ENCODE measurements at places on chromosomes 6 and 20.

DNA sequence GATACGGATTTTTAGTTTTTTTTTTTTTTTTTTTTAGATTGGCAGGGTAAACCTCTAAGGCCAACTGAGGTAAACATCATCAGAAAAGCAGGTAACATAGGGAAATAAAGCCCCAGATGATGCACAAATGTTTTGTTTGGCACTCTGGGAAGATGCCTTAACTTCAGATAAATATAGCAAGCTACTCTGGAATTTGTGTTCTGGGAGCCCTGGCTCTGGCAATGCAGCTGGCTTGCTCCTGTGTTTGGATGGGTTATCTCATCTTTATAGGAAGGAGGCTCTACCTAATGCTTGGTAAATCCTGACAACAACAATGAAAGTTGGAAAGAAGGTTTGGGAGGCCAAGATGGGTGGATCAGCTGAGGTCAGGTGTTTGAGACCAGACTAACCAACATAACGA is 77.4 kb downstream of the GFOD1 start:
- DNase-seq: no peak

DNA sequence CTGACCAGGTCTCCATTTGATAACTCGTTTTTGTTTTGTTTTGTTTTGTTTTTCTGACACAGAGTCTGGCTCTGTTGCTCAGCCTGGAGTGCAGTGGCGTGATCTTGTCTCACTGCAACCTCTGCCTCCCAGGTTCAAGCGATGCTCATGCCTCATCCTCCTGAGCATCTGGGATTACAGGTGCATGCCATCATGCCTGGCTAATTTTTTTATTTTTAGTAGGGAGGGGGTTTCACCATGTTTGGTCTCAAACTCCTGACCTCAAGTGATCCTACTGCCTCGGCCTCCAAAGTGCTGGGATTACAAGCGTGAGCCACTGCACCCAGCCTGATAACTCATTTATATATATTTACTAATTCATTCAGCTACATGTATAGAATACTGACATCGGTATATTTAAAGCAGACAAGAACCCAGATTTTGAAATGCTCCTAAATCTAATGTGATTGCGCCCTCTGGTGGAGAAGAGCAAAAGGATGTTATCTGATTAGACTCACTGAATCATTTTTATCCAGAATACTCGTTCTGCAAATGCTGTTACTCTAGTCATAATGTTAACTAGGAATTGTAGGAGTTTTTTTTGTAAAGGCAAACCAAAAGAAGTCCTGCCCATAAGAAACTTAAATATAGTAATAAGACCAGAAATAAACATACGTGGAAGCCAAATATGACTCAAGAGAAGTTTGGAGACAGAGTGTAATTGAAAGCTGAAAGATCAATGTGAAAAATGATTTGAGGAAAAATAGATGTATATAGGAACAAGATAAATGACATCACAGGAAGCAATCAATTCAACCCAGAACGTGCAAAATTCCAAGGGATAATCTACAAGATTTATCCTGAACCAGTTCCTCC is 5.3 kb upstream of the COL12A1 start:
- DNase-seq: no peak

DNA sequence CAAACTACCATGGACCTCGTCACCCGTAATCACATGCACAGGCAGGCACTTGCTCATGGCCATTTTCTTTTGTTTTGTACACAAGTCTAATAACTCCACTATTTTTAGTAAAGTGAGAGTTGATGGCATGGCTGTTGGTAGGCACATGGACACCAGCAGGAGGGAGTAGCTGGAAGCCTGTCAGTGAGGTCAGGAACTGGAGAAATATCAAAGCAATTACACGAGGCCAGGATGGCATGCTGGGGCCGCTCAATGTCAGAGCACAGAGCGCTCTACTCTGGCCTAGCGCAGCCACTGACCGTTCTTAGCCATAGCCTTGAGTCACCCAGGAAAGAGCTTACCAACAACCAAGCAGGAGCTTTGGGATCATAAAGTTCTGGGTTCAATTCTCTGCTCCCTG is 36.1 kb upstream of the GTSF1L start:
- DNase-seq: no peak

- DNase-seq: no peak
Measured at GRCh38 chr6:170082531-170083187, 208.2 kb downstream of the DLL1 start.

DNA sequence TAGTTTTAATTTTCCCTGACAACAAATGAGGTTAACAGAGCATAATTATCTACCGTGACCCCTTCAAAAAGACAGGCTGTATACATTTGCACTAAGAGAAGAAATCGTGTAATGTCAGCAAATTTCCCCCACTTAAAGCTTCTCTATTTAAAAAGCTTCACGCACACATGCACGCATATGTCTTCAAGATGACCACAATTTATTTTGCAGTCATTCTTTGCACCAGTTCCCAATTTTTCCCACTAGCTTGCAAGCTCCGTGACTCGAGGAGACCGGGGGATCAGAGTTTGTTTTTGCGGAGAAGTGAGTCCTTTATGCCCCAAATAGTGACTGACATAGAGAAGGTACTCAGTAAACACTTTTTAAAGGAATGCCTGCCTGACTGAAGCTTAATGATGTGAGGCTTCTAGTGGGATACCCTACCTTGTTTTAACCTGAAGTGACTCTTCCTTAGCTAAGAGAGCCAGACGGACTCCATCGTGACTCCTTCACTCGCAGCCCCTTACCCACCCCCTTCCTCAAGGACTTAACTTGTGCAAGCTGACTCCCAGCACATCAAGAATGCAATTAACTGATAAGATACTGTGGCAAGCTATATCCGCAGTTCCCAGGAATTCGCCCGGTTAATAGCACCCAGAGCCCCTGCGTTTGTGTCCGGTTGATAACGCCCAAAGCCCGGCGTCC is 9.3 kb upstream of the NQO2 start:
- DNase-seq: no peak

GRCh38 chr20:62797671-62798532 is 1.6 kb downstream of the MRGBP start:
- DNase-seq: no peak

DNA sequence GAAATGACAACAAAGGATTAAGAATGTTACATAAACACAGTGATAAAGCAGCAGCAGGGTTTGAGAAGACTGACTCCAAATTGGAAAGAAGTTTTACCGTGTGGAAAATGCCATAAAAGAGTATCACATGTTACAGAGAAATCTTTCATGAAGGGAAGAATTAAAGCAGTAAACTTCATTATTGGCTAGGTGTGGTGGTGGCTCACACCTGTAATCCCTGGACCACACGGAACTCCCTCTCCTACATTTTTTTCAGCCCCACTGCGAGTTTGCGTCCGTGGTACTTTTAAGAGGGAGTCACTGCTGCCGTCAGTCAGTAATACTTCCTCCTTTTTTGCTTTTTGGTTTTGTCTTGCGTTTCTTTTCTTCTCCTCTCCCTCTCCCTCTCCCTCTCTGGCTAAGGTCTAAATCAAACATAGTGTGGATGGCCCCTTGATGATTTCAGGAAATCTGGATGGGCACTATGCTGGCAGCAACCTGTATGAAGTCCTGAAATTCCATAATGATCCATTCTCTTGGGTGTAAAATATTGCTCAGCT is 112.3 kb downstream of the MAN1A1 start:
- no peak for DNase-seq

- no peak for DNase-seq
Measured at GRCh38 chr20:62133051-62133845, 9.9 kb downstream of the PSMA7 start.

DNA sequence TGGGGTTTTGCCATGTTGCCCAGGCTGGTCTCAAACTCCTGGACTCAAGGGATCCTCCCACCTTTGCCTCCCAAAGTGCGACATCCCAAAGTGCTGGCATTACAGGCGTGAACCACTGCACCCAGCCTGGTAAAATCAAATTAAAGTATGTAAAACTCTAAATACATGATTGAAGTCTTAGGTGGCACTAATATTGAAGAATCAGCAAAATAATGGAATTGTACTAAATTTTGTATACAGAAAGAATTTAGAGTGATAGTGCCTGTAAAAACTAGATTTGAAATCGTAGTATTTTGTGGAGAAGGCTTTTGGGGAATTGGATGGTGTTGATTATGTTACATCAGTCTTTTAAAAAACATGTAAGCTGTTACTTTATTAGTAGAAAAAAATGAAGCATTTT is 10.0 kb upstream of the PRDM1 start:
- no peak for DNase-seq
